Activated CD4-positive, alpha-beta T cell treated with anti-CD3 and anti-CD28 coated beads, Interleukin-2, amount 10 ng/mL, durations not matched to agents 7 days and 5 days (primary cell): ENCODE measurements at places on chromosomes 16 and 17. TPM values are rescaled to one million over a fixed set of nuclear protein-coding genes. Genes with fewer than 3 reads are reported as not detected.

Gene TEX14
- total RNA-seq, result 0.50 TPM

Gene DNAH2
- total RNA-seq, result not detected

Gene ANKRD40CL
- total RNA-seq, result not detected

Gene PRSS21
- 0.27 TPM for total RNA-seq

Gene HS3ST3A1
- total RNA-seq, result 1.4 TPM

Gene ELMO3
- total RNA-seq, result 6.2 TPM
